IMR-90 (cell line): ENCODE measurements at places on chromosomes 1 and 21. TPM values are rescaled to one million over a fixed set of nuclear protein-coding genes. Genes with fewer than 3 reads are reported as not detected.

DNA sequence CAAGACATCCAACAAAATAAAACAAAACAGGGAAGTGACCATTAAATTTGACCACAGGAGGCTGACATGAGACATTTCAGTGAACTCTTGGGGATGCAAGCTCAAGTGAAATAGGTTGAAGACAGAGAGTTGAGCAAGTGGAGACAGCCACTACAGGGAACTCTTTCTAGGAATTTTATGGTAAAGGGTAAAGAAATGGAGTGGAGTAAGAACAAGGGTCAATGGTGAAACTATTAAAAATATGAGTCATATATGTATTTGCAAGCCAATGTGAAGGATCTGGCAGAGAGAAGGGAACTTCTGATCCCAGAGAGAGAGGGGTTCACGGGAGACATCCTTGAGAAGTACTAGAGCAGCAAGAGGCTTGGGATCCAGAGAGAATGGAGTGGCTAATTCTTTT lies 9.1 kb upstream of the TRABD2B start:
- DNase-seq: no peak

DNA sequence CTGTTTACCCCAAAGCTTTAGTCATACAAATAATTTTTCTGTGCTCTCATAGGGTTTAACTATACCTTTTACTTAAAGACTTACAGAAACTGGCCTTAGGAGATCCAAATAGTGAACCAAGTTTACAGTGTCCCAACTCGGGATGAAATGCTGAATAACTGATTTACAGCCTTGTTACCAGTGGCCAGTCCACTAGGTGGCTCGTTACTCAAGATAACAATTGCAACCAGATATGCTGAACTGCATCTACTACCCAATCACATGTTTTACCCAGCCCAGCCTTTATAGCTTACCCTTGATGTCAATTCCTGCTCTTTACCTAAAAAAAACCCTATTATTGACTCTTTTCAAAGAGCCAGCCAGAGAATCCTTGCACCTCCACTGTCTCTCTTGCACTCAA lies 1148.8 kb upstream of the ADGRL4 start:
- DNase-seq: peak; percentile 1

DNA sequence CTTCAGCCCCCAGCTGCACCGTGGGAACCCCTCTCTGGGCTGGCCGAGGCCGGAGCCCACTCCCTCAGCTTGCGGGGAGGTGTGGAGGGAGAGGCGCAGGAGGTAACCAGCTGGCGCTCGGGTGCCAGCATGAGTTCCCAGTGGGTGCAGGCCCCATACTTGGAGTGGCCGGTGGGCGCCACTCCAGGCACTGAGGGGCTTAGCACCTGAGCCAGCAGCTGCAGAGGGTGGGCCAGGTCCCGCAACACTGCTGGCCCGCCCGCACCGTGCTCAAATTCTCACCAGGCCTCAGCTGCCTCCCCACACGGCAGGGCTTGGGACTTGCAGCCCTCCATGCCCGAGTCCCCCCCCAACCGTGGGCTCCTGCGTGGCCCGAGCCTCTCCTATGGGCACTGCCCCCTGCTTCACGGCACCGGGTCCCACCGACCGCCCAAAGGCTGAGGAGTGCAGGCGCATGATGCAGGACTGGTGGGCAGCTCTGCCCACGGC lies 47.2 kb downstream of the LRRC53 start:
- DNase-seq: no peak

GRCh38 chr1:48228156-48228555 lies 5.6 kb downstream of the SLC5A9 start:
- DNase-seq: no peak

DNA sequence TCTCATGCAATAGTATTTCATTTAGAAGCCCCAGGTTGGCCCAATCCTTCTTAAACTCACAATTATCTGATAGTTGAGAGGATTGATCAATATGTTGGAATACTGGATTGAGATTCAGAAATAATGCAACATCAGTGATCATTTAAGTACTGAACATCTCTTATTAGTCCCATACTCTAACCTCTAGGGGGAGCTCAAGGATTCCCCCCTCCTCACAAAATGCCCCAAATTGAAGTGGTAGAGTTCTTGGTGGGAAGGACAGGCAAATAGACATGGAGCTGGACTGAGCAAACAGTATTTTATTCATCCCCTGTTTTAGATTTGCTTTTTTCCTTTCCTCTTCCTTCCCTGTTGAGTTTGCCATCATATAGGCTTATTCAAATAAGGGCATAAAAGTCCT lies 62.8 kb downstream of the NGF start:
- DNase-seq: peak; percentile 30

Gene TRIM17
- total RNA-seq: not detected in 2 replicates

GRCh38 chr1:199170711-199171110 lies 531.9 kb downstream of the PTPRC start:
- DNase-seq: peak; percentile 51

Gene CFAP74
- not detected in 2 replicates for total RNA-seq

GRCh38 chr1:111204201-111204982 lies 3.9 kb upstream of the DENND2D start:
- no peak for DNase-seq

Gene LCE1E
- total RNA-seq: not detected in 2 replicates

DNA sequence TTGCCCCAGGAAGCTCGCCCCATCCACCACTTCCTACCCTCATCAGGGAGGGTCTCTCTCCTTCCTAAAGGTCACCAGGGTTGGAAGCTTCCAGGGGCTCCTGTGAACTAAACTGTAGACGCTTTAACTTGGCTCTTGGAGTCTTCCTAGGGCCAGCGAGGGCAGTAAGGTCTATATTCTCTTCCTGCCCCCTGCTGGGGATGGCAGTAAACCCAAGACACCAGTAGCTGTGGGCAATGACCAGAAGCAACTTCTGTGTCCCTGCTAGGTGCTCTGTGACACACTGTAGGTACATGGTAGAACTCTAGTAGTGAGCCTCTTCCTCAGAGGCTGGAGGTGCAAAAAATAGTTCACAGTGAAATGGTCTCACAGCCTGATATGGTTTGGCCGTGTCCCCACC lies 30.0 kb downstream of the KCND3 start:
- no peak for DNase-seq

DNA sequence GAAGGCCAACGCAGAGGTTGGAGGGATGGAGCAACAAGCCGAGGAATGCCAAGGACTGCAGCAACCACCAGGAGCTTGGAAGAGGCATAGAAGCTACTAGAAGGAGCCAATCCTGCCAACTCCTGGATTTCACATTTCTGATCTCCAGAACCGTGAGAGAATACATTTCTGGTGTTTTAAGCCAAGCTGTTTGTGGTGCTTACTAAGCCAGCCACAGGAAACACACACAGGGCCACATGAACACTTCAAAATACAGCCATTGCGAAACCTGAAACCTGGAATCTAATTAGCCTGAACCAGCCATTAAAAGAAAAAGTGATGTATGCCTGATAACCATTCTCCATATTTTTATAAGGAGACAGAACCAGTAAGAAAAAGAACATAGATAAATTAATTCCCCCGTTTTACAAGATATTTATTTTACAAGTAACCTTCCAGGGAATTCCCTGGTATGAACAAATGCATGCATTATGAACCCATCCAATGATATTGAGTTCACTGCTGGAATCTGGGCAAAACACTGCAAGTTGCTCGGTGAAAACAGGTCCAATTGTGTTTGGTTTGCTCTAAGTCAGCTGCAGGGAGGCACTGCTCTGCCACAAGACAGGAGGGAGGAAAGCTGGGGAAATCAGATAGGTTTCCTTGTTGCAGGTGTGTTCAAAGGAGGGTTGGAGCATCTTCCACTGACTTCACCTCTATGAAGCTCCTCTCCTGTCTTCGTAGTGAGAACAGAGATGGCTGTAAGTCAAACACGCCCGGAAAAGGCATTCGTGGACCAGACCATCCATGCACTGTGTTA lies 70.2 kb downstream of the ETS2 start:
- DNase-seq: peak; percentile 57
